ENCODE measurements at places on chromosomes 3 and 15. TPM values are rescaled to one million over a fixed set of nuclear protein-coding genes. Genes with fewer than 3 reads are reported as not detected.

- no peak for DNase-seq
Measured at GRCh38 chr15:75104804-75105557, 81.6 kb downstream of the PPCDC start.

- DNase-seq = peak; percentile 86
Measured at GRCh38 chr15:78131295-78132061, at the start of gene CIB2. Gene CIB2 (minus strand): TSS chr15:78131445. CDS start chr15:78131215, 230 bp downstream.

GRCh38 chr15:47603026-47603425, 114.3 kb upstream of the SEMA6D start:
- DNase-seq = no peak

- DNase-seq = no peak
Measured at GRCh38 chr3:69282181-69282580, 103.7 kb downstream of the FRMD4B start.

DNA sequence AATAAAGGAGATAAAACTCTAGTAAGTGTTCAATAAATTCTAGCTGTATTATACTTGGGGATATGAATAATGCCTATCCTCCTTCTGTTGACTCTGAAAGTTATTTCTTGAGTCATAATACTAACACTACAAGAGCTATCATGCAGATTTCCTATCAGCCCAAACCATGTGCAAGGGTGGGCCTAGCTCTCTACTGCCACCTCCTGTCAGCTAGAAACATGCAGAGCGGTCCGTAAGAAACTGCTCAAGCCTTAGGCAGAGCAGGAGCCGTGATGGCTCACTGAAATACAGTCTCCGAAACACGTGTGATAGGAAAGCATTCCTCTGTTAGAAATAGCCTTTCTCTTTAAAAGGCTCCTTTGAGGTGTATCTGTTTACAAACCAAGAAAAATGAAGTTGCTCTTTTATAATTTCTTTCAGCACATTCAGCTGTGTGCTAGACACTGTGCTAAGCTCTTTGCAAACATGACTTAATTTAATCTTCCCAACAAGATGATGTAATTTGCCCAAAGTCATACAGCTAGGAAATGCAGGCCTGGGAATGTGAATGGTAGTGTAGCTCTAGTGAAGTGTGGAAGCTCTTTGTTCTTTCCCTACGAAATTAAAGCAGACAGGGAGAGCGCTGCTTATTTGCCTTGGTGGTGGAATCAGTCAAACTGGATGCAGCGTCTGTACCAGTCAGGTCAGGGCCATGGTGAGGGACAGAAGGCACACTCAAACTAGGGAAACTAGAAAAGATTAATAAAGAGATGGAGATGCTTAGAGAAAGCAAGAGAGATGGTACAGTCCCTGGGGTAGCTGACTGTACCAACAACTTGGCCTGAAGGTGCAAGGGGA, 43.1 kb downstream of the MTHFS start:
- peak; percentile 74 for DNase-seq

DNA sequence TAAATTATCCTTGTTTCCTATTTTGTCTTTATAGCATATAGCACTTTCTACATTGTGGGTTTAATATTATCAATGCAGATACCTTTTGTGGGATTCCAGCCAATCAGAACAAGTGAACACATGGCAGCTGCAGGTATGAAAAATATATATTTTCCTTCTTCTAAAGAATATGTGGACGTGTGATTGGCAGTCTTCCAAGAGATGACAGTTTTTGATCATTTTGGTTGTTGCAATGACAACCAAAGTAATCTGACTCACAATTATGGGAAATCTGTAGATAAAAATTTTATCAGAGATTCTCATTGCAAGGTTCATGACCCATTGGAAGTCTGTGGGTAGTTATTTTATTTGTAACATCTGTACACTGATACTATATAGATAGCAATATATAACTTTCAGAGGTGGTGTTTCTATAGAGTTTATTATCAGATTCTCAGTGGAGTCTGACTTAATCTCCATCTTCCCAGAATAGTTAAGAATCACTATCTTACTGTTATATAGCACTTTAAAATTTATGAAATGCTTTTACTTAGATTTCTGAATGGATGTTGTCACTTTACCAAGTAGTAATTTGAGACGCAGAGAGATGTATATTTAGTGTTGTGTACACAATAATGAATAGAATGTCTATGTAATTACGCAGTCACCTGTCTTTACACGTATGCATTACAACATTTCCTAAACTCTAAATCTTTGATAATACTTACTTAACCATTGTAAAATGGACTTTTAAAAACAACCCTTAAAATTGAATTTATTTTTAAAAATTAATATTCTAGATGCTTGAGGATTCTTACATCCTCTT, 82.5 kb downstream of the STT3B start:
- DNase-seq = no peak

GRCh38 chr3:116741467-116741866, 31.9 kb downstream of the TUSC7 start:
- DNase-seq = no peak

- no peak for DNase-seq
Measured at GRCh38 chr15:74441248-74441941, 7.6 kb upstream of the SEMA7A start.

- no peak for DNase-seq
Measured at GRCh38 chr3:32733631-32734229, 48.7 kb downstream of the CNOT10 start.

DNA sequence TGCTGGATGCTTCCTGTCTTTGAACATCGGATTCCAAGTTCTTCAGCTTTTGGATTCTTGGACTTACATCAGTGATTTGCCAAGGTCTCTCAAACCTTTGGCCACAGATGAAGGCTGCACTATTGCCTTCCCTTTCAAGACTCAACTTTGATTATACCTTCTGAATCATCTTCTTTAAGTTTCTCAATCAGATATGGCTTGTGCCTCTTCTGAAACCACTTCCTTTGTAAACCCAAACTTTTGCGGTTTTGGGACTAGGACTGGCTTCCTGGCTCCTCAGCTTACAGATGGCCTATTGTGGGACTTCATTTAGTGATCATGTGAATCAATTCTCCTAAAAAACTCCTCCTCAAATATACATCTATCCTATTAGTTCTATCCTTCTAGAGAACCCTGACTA, 47.1 kb upstream of the CADPS start:
- no peak for DNase-seq

DNA sequence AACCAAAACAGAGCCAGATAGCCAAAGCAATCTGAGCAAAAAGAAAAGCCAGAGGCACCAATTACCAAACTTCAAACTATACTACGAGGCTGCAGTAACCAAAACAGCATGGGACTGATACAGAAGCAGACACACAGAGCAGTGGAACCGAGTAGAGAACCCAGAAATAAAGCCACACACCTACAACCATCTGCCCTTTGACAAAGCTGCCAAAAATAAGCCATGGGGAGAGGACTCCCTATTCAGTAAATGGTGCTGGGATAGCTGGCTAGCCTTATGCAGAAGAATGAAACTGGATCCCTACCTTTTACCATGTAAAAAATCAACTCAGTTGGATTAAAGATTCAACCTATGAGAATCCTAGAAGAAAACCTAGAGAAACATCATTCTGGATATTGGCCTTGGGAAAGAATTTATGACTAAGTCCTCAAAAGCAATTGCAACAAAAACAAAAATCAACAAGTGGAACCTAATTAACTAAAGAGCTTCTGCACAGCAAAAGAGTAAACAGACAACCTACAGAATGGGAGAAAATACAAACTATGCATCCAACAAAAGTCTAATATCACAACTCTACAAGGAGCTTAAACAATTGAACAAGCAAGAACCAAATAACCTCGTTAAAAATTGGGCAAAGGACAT, 95.1 kb downstream of the APBA2 start:
- DNase-seq = no peak

DNA sequence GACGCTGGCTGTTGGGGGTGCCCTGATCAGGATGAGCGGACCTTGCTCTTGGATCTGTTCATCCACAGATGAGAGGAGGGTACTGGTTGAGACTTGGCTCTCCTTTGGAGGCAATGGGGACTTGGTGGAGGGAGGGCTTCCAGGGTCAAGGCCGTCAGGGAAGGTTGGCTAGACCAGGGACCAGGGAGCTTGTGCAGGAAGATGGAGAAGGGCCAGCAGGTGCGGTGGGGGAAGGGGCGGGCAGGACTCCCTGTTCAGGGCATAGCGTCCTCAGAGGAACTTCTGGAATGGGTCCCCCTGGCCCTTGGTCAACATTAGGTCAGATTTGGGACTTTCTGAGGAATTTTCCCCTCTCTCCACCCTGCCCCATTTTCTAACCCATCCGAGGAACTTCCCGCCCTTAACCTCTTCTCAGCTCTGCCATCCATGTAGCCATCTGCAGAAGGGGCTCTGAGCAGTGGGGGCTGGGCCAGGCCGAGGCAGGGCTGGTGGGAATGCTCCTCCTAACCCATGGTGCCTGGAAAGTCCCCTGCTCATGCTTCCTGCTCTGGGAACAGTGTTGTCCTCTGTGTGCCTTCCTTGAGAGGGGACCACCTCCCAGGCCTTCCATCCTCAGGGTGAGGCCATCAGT, 11.5 kb downstream of the SNX33 start:
- DNase-seq = no peak

DNA sequence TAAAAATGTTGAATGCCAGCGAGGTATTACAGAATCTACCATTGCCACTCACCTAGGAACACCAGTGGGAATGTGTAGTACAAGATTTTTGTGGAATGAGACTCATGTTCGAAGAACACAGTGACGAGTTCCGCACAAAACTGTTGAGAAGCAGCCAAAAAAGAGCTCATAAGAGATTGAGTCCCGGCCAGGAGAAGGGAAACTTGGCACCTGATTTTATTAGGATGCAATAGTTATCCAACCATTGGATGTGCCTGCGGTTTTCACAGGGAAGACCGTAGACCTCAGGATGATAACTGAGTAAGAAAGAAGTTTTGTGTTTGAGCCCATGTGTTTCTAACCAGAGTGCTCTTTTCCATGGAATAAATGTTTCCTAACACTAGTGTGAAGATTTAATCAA, 88.9 kb downstream of the PTPRG start:
- no peak for DNase-seq

GRCh38 chr3:61571516-61572336, 10.4 kb downstream of the PTPRG start:
- DNase-seq = no peak

- peak; percentile 47 for DNase-seq
Measured at GRCh38 chr15:43492266-43492665, 690 bp downstream of the TP53BP1 start.

GRCh38 chr3:71977525-71977924, 192.6 kb upstream of the PROK2 start:
- no peak for DNase-seq

GRCh38 chr3:53114412-53115074, 15.7 kb downstream of the RFT1 start:
- no peak for DNase-seq

DNA sequence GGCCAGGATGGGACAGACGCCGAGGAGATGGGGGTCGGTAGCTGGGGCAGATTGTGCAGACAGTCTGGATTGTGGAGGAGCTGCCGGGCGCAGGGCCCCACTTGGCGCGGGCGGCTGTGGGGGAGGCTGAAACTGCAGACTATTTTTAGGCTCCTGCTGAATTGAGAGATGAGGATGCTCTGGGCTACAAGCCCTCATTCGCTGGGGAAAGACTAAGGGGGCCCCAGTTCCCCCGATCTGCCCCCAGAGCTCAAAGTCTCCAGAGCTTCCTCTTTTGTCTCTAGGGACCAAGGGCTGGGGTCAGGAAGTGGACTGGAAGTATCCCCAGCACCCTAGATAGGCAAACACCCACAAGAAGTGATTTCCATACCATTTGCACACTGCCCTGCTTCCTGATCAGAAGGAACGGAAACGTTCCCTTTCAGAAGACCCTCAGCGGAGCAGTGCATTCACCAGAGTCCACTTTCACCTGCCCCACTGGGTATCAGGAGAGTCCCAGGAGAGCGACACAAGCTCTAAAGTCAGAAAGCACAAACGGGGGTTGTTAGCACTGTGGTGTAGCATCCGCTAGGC, 29.7 kb downstream of the SEMA7A start:
- no peak for DNase-seq

GRCh38 chr15:74552773-74553441, 11.9 kb downstream of the ARID3B start:
- no peak for DNase-seq

DNA sequence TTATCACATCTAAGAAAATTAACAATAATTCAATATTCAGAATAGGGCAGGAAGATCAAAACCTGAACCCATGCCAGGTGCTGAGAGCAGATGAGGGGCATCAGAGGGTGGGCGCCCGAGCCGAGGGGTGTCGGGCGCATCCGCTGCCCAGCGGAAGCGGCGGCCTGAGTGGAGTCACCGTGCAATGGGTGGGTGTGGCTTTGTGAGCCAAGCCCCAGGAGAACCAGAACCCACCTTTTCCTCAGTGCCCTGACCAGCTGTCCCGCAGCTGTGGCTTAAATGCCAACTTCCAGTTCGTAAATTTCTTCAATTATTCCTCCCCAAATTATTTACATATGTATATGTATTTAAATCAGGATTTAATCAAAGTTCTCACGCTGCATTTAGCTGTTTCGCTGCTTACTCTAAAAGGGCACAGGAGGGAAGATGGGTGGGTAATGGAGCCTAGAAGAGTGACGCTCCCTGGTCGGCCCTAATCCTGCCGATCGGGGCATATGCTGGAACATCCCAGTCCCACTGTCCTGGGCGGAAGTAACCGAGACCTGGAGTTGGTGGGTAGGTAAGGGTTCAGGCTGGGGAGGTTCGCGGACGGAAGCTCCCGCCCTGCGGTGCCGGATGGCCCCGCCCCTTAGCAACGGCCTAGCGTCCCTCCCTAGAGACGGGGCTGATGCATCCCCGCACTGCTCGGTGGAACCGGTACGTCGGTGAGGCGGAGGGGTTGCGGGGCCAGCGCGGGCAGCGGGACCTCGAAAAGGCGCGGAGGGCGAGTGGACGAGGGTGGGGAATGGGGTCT, 1.3 kb downstream of the DNAH1 start:
- DNase-seq = peak; percentile 91

GRCh38 chr3:172157564-172158258, 118.3 kb downstream of the FNDC3B start:
- DNase-seq = no peak

DNA sequence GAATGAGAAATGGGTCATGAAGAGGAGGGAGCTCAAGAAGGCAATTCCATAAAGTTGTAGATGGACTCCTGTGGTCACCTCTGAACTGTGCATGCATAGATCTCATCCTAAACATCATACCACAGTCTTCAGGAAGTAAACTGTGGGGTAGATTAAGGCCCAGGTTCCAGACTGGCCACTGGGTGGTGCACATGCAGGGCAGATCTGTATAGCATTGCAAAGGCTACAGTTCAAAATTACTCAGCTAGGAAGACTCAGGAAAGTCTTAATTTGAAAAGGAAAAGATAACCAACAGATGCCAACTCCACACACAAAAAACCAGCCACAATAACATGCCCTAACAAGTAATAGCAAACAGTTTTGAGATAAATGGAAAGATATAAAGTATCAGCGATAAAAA, 20.3 kb downstream of the KY start:
- DNase-seq = peak; percentile 25

GRCh38 chr3:116492379-116492778, 47.1 kb upstream of the LSAMP start:
- DNase-seq = no peak

SNRPA1 gene
- total RNA-seq = 145 TPM

RTP3 gene
- not detected for total RNA-seq

SCN10A gene
- not detected for total RNA-seq

EBLN2 gene
- 4.4 TPM for total RNA-seq

MAP1A gene
- total RNA-seq = 2.5 TPM

RPN1 gene
- total RNA-seq = 170 TPM

REC114 gene
- total RNA-seq = not detected

CHST13 gene
- 0.99 TPM for total RNA-seq

PLSCR4 gene
- 1.1 TPM for total RNA-seq

NEO1 gene
- 41.8 TPM for total RNA-seq

STAB1 gene
- total RNA-seq = 0.90 TPM

SPESP1 gene
- not detected for total RNA-seq

TMCO5A gene
- not detected for total RNA-seq

Data from H9 (cell line).